Fibroblast of lung (primary cell): ENCODE measurements at places on chromosomes 12 and 14. TPM values are rescaled to one million over a fixed set of nuclear protein-coding genes. Genes with fewer than 3 reads are reported as not detected.

FGF23 gene
- total RNA-seq = not detected in 2 replicates

- DNase-seq = no peak
- H3K27me3 ChIP-seq = no peaks in the 10 kb centered on the region
- H3K4me3 ChIP-seq = no peak overlapping the region
- H3K36me3 ChIP-seq = no peaks in the 10 kb centered on the region
- no peaks in the 10 kb centered on the region for H3K4me1 ChIP-seq
Measured at GRCh38 chr12:102232036-102232435, 34.4 kb upstream of the PMCH start.

DNA sequence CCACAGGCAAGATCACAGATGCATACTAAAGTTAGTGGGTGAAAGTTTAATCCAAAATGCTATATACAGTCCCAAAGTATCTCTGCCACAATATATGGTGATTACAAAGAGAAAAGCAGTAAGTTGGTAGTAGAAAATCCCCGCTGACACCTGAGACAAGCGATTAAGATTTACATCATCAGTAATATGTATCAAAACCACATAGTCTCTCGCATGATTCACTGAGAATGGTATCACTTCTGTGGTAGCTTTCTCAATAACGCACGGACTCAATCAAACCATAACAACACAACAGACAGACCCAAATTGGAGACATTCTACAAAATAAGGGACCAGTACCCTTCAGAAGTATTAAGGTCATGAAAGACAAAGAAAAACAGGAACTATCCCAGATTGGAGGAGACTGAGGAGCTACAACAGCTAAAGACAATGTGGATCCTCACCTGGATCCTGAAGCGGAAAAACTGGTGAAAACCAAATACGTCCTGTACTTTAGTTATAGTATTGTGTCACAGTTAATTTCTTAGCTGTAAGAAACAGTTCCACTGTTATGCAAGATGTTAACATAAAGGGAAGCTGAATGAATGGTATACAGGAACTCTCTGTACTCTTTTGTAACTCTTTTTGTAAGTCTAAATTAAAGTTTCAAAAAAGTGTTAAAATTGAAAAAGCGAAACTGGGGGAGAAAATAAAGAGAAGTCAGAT, 51.0 kb downstream of the SPTLC2 start:
- no peak overlapping the region for H3K27ac ChIP-seq
- H3K27me3 ChIP-seq = no peaks in the 10 kb centered on the region
- H3K36me3 ChIP-seq = no peaks in the 10 kb centered on the region

DNA sequence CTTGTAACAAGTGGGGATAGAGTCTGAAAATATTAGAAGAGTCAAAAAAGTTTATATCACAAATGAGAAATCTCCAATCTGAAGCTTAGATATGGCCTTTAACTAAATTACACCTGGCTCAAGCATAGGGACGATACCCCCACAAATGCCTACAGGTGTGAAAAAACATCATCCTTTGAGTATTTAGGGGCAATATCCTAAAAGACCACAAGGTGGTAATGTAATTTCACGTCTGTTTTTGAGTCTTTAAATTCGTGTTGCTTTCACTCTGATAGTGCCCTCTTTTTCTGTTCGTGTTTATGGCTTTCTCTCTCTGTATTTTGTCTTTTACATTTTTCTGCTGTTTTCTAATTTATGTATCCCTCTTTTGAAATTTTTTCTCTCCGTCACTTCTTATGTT, 84.3 kb downstream of the ETNK1 start:
- no peaks in the 10 kb centered on the region for H3K4me1 ChIP-seq
- no peak overlapping the region for H3K4me3 ChIP-seq
- H3K27me3 ChIP-seq = no peaks in the 10 kb centered on the region
- no peaks in the 10 kb centered on the region for H3K36me3 ChIP-seq

GRCh38 chr12:30461026-30461615, 234.5 kb downstream of the IPO8 start:
- H3K27me3 ChIP-seq = no peaks in the 10 kb centered on the region
- no peaks in the 10 kb centered on the region for H3K36me3 ChIP-seq
- H3K4me1 ChIP-seq = no peaks in the 10 kb centered on the region
- no peak overlapping the region for H3K4me3 ChIP-seq

GRCh38 chr12:91845365-91845764, 300.3 kb downstream of the BTG1 start:
- H3K4me1 ChIP-seq = no peaks in the 10 kb centered on the region
- H3K27ac ChIP-seq = no peak overlapping the region
- no peaks in the 10 kb centered on the region for H3K27me3 ChIP-seq
- H3K36me3 ChIP-seq = no peaks in the 10 kb centered on the region
- no peak overlapping the region for H3K4me3 ChIP-seq

GRCh38 chr14:60490270-60490669, 4.4 kb upstream of the C14orf39 start:
- no peak for DNase-seq
- H3K36me3 ChIP-seq = no peaks in the 10 kb centered on the region
- no peak overlapping the region for H3K27ac ChIP-seq
